Posterior vena cava (tissue), 2 donors: ENCODE measurements at places on chromosomes 7 and 10. TPM values are rescaled to one million over a fixed set of nuclear protein-coding genes. Genes with fewer than 3 reads are reported as not detected.

- peak; percentile 78 for DNase-seq
These were observed 549 bp downstream of the CALY start for GRCh38 chr10:133336118-133336576.

DNA sequence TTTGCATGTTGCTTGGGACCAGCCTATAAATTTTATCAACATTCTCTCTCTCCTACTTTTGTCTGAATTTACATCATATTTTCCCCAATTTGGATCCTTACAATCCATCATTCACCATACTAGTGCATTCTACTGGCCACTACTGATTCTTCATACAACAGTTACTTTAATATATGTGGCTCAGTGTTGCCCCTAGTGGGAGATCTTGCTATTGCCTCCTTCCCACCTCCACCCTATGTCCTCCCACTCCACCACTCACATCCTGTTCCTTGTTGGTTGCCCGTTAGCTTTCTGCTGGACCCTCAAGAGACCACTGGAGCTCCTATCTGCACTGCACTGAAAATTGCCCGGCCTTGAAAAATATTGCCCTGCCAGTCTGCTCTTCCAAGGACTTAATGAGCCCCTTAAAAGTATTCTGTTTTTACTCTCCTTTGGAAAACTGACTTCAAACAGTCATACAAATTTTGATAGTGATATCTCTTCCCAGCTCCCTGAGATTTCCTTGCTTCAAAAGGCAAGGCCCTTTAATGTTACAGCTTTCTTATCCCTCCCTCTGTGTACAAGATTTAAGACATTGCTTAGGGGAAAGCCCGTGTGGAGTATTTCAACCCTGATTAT is 243.2 kb upstream of the TMEM229A start:
- no peak for DNase-seq

GIMAP7 gene
- total RNA-seq: 23.5 TPM

ZNF727 gene
- 3.5 TPM for total RNA-seq

C7orf33 gene
- total RNA-seq: not detected

- peak; percentile 24 for DNase-seq
These were observed 6.3 kb downstream of the GHRHR start for GRCh38 chr7:30970074-30970473.

- DNase-seq: peak; percentile 77
These were observed 6.0 kb downstream of the IL15RA start for GRCh38 chr10:5971315-5971832.

GRCh38 chr10:72315611-72316385 is 38.9 kb downstream of the DNAJB12 start:
- DNase-seq: no peak

DNA sequence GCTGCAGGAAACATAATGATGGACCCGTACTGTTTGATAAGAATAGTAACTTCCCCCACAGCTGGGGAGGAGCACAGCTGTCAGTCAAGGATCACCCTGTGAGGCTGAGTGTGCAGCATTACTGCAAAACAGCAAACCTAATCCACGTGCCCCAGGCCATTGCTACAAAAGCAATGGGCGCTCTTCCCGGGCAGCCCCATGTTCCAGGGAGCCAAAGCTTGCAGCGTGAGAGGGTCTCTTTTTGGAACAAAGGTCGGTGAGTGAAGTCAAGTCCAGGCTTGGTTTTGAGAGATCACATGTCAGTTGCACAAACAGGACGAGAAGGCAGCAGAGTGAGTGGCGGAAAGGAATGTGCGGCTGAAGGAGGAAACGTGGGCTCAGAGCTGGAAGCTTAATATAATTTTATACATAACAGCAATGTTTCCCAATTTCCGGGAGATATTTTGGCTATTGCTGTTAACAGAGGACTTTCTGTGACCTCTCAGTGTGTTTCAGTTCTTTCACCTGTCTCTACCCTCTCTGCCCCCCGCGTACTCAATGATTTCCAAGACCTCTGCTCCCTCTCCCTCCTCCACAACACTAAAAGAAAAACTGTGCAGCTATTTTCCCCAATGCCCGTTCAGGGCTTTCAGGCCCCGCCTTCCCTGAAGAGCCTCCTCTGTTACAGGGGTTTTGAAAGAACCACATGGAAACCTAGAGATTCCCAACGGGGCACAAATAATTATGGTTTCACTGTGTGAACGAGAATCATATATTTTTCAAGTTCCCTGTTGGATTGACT is 128.9 kb downstream of the MTPAP start:
- no peak for DNase-seq

- no peak for DNase-seq
These were observed 63.8 kb upstream of the NPS start for GRCh38 chr10:127485153-127485857.

SRRM3 gene
- total RNA-seq: 5.2 TPM

GRCh38 chr10:129415215-129416140 is 51.6 kb upstream of the MGMT start:
- no peak for DNase-seq

- no peak for DNase-seq
These were observed 12.8 kb downstream of the CNNM1 start for GRCh38 chr10:99341860-99342490.

- peak; percentile 84 for DNase-seq
These were observed 7.1 kb downstream of the SHH start for GRCh38 chr7:155804897-155805825.

PRSS37 gene
- not detected for total RNA-seq

GRCh38 chr10:79115302-79115701 is 46.5 kb downstream of the ZMIZ1 start:
- no peak for DNase-seq

IDI2 gene
- not detected for total RNA-seq

DNA sequence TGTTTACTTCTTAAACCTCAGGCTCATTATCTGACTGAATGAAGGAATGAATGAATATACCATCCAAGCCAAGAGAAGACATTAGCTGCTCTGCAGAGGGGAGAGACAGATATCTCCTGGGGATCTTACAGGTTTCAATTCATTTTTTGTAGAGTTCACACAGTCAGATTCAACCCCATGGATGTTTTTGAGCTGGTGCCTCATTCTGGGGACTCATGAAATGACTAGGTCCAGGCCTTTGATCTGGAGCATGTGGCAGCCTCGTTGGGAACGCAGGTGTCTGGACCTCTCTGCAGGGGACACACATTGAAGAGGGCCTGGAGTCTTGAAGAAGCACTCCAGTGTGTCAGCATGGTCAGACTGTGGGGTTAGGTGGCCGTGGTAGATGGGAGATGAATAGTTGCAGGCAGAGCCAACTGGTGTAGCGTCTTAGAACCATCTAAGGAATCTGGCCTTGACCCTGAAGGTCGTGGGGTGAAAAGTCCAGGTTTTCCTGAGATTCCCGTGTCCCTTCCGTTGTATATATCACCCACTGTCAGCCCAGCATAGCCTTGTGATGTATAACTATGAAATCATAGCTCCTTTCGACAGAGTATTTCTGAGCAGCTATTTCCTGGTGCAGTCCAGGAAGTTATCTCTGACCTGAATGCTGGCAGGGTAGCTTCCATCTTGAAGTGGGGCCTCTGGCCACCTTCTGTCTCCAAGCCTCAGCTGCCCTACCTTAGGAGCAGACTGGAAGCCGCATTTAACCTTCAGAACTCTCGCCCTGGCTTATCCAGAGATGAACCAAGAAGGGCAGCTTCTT is 22.3 kb downstream of the BTBD16 start:
- DNase-seq: no peak

DNA sequence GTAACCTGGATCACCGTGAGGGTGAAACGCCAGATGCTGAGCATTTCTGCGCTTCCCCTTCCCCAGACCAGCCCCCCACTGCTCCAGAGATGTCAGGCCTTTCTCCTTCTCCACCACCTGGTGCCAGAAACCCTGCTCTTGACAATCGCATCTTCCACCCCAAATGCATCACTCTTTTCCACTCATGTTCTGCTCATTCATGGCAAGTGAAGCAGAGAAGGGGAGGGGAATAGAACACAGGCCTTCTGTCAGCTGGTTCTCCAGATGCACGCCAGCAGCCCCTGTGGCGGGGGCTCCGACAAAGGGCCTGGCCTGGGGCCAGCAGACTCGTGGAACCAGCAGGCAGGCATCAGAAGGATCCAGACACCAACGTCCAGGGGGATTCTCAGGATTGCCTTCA is 68.5 kb upstream of the SVIL start:
- no peak for DNase-seq

GRCh38 chr7:44880317-44881018 is 4.9 kb downstream of the PURB start:
- no peak for DNase-seq

ZNF398 gene
- 10.3 TPM for total RNA-seq

- no peak for DNase-seq
These were observed 507.6 kb downstream of the GRID1 start for GRCh38 chr10:85858776-85859515.

DNA sequence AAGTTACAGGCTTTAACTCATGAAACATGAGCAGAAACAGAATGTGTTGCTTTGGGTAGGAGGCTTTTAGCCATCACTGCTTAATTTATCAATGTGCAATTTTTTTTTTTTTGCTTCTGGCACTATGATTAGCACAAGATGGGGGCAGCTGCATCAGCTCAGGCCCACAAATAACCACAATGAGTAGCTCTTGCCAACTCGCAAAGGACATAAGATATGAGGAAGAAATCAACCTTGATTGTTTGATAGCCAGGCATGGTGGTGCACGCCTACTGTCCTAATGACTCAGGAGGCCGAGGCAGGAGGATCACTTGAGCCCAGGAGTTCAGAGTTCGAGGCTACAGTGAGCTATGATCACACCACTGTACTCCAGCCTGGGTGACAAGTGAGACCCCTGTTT is 12.3 kb downstream of the NOD1 start:
- DNase-seq: no peak

DNA sequence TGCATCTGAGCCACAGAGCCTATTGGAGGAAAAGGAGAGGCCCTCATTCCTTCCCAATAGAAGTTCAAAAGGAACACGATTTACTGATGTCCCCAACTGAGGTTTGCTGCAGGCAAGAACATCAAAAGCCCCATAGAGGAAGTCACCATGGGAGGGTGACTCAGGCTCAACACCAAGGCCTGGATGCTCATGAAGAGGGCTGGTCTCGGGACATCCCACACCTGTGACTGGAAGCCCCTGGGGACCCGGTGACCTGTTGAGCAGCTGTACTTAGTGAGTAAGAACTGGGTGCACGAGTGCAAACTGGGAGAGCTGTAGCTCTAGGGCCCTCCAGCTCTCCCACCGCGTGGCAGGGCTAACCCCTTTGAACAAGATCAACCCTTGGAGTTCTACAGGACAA is 38.0 kb downstream of the CYTH3 start:
- DNase-seq: no peak

- DNase-seq: no peak
These were observed 76.2 kb downstream of the SLIT1 start for GRCh38 chr10:97109547-97109946.

DNA sequence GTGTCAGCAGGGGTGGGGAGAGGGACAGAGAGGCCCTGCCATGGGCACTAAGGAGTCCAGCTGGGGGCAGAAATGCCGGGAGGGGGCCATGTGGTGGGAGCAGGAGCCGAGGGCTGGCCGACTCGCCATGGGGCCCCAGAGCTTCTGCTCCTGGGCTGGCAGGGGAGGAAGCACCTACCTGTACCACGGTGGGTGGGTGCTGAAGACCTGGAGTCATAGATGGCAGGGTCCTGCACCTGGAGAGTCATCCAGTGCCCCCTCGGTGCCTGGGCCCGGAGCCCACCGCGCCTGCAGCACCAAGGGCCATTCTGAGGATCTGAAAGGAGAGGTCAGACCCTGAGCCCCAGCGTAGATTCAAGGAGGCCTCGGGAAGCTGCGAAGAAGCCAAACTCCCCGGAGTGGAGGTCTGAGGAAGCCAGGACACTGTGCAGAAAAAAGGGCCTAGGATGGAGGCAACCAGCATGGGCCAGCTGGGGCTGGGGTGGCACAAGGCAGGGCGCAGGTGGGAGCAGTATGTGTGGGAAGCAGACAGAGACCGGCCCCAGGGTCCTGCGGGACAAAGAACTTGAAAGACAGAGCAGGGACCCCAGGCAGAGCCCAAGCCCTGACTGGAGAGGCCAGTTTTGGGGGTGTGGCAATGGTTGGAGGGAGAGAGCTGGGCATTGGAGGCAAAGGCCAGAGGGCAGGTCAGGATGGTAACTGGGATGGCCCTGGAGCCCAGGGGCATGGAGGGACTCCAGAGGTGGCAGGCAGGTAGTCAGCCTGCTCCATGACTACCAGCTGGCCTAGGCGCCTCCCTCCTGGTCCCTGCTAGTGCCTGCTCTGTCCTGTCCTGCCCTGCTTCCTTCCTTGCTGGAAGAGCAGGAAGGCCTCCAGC is 26.7 kb upstream of the SMARCD3 start:
- peak; percentile 66 for DNase-seq

GRCh38 chr7:18119985-18120384 is 92.3 kb upstream of the PRPS1L1 start:
- DNase-seq: no peak

ESYT2 gene
- total RNA-seq: 145 TPM

- no peak for DNase-seq
These were observed 488.0 kb upstream of the STEAP1 start for GRCh38 chr7:89666136-89666835.

HOXA3 gene
- total RNA-seq: 7.2 TPM

DNA sequence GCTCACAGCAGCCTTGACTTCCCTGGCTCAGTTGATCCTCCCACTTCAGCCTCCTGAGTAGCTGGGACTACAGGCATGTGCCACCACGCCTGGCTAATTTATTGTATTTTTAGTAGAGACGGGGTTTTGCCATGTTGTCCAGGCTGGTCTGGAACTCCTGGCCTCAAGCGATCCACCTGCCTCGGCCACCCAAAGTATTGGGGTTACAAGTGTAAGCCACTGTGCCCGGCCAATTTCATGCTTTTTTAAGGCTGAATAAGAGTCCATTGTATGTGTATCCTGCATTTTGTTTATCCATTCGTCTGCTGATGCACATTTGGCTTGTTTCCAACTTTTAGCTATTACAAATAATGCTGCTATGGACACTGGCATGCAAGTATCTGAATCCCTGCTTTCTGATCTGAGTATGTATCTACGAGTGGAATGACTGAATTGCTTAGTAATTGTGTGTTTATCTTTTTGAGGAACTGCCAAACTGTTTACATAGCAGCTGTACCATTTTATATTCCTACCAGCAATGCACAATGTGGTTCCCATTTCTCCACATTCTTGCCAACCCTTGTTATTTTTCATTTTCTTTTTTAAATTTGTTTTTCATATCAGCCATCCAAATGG is 37.3 kb upstream of the TPST1 start:
- no peak for DNase-seq

ALOX5 gene
- total RNA-seq: 46.5 TPM

DNA sequence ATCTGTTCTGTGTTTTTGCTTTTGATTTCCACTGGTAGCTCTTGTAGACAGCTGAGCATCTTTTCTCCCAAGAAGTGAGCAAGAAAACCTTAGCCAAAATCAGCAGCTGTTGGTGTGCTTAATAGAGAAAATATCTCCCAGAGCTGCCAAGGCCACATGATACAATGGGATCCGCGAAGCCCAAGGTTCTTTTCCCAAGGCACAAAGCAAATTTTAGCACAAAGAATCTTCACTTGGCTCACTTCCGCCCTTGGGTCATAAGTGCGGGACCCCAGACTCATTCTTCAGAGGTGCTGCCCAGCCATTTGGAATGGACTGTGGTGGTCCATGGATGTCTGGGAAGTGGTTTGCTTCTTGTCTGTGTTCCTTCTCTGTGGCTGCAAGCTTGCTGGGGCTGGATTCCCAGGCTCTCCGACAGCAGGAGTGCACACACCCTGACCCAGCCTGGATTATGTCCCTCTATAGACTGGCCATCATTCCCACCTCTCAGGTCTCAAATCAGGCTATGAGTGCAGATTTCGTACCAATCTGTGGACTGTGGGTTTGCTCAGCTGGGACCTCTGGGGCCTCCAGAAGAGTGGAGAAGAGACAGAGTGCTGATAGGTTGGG is 93.0 kb upstream of the TMEM72 start:
- no peak for DNase-seq

- DNase-seq: no peak
These were observed 130.7 kb upstream of the CELF2 start for GRCh38 chr10:10886861-10887531.

TFR2 gene
- 0.57 TPM for total RNA-seq

ZNF800 gene
- 31.3 TPM for total RNA-seq

ARMS2 gene
- not detected for total RNA-seq

FGL2 gene
- 72.6 TPM for total RNA-seq
